Stimulated activated CD8-positive, alpha-beta memory T cell treated with anti-CD3 and anti-CD28 coated beads, Interleukin-4, amount 100 ng/mL, for 1 hour (primary cell): ENCODE measurements at places on chromosomes 12 and 14.

- DNase-seq: no peak
Measured at GRCh38 chr12:89073027-89073398, 279.3 kb downstream of the DUSP6 start.

GRCh38 chr12:110367181-110367864 is 36.2 kb downstream of the ANAPC7 start:
- no peak for DNase-seq

DNA sequence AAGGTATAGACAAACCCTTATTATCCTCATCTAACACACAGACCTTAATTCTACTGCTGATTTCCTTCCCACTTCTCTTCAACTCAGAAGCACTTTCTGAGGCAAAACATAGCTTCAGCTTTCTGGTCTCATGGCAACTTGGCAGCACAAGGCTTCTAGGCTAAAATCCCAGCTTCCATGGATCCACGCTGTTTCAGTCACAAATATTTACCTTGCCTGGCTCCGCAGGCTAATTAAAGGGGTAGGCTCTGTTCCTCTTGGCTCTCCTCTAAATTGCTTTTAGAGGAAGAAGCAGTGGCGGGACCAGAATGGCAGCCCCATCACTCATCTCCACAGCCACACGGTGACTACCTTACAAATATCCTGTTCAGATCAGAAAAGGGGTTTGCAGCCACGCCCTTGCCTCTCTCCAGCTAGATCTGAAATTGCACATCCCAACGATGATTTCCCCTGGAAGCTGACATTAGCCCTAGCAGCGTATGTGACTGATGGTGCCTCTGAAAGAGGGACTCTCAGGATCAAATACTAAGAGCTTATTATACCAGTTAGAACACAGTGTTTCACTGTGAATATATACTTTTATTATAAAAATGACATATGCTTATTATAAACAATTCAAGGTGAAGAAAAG is 221.5 kb upstream of the NUDT4 start:
- no peak for DNase-seq

DNA sequence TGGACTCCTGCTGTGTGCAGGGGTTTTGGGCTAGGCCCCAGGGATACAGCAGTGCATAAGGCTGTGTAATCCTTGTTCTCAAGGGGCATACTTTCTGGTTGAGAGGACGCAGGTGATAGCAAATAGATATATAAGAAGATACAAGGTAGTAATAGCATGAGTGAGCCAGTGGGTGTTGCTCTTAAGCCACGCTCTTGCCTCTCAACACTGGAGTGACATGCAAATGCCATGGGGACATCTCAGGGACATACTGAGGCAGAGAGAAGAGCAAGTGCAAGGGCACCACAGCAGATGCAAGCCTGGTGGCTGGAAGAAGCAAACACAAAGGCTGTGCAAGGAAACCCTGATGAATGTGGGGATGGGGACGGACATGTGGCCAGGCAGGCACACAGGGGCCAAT is 223.3 kb downstream of the CHST11 start:
- no peak for DNase-seq

GRCh38 chr12:123253641-123254459 is 17.8 kb downstream of the CDK2AP1 start:
- DNase-seq: no peak

DNA sequence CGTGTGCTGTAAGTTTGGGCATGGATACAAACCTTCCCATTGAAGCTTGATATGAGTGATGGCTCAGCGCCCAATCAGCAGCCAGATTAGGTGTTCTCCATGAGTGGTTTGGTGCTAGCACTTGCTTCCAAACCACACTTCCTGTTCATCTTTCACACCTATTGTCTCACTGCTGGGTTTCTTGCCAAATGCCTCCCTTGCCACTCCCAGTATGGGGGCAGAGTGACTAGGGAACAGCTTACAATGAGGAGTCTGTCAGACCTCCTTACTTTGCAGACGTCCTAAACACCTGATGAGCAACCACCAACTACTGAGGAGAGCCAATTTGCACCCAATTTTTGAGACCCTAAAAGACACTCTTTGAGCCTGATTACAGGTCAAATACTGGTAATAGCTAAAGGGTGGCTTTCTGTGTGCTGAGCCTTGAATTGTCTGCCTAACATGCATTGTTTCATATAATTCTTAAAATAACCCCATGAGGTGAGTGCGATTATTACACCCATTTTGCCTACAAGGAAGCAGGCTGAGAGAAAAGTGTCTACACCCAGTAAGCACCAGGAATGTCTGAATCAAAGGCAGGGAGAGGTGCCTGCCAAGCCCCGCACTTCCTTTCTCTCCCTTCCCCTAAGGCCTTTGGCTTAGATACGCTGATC is 48.4 kb upstream of the FOS start:
- DNase-seq: peak; percentile 29

- no peak for DNase-seq
Measured at GRCh38 chr12:29921307-29921706, 137.6 kb upstream of the TMTC1 start.

DNA sequence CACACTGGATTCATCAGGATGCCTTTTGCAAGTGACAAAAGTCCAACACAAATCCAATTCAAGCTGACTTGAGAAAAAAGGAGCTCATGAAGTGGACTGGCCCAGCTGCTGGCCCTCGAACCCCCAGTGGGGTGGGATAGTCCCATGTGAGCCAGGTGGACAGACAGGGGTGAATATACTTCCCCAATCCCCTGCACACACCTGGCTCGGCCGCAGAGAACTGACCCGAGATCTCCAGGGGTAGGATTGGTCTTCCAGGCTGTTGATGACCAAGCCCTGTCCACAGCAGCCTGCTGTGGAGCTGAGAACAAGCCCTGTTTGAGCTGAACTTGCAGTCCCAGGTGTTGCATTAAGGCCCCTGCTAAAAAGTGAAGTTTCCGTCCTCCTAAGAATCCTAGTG is 56.2 kb downstream of the TPCN1 start:
- DNase-seq: no peak

DNA sequence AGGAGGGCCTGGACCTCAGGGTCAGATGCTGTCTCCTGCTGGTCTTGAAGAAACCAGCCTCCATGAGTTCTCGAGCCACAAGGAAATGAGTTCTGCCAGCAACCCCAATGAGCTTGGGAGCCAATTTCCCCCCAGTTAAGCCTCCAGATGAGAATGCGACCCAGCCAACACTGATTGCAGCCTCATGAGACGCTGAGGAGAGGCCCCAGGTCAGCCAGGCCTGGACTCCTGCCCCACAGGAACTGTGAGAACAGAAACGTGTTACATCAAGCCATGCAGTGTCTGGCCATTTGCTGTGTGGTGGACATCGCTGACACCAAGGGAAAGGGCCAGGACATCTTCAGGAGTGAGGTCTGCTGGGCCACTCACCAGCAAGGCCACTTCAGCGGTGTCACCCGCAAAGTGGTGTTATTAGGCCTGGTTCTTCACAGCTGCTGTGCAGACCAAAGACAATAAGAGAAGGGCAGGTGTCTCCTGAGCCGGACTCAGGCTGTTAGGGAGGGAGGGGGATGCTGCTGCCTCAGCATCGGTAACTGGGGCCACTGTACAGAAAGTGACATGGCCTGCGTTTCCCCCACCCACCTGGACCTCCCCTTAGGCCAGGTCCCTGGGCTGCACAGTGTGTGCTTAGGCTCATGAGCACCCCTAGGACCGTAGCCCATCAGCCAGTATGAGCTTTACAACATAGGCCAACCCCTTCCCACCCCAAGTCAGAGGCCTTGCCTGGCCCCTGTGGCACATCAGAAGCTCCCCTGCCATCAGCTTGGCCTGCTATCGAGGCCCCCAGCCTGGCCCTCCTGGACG is 272.4 kb upstream of the RTL1 start:
- DNase-seq: no peak

GRCh38 chr12:100964028-100964427 is 169.5 kb downstream of the ANO4 start:
- no peak for DNase-seq

- DNase-seq: no peak
Measured at GRCh38 chr12:92068459-92068858, 77.2 kb downstream of the BTG1 start.

- no peak for DNase-seq
Measured at GRCh38 chr14:97638864-97639263, 841.7 kb downstream of the VRK1 start.

DNA sequence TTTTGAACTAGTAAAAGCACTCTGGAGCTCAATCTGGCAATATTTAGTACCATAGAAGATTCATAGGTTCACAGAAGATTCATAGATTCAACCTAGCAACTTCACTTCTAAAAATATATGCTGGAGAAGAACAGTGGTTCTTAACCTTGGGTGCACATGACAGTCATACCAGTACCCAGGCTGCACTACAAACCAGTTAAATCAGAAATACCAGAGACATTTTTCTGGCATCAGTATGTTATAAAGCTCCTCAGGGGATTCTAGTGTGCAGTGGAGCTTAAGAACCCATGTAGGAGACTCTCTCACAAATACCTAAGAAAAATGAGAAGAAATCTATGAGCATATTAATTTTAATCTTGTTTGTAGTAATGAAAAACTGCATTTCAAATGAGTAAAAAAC is 46.6 kb downstream of the CNTN1 start:
- no peak for DNase-seq

DNA sequence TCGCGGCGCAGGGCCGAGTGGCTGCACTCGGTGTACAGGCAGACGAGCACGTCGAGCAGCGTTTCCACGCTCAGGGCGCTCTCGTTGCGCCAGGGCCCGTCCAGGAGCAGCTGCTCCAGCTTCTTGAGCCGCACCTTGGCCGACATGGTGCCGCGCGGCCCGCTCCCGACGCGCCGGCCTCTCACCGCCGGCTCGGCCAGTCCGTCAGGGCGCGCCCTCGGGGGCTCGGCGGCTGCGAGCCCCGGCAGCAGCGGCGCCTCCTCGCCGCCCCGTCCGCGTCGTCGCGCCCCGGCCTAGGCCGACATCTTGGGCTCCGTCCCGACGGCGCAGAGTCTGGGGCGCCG is 349 bp downstream of the CDC42BPB start:
- DNase-seq: no peak

- no peak for DNase-seq
Measured at GRCh38 chr14:90381999-90382451, 14.8 kb upstream of the CALM1 start.

DNA sequence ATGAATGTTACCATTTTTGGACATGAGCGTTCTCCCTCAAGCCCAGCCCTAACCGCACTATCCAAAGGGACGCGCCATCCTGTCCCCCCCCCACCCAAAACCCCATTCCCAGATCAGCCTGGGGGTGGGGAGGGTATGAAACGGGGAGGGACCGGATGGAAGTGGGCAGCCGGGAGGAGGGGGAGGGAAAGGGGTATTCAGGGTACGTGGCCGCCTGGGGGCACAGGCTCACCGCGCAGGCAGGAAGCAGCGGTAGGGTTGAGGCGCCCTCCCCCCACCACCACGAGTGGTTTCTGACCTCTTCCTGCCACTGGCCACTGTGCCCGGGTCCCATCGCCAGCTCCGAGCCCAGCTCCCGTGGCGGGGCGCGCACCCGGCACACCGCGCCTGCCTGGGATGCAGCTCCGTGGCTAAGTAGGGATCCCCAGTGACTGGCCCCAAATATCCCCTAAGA is 1.4 kb downstream of the ACTN1 start:
- no peak for DNase-seq

GRCh38 chr12:96258104-96258961 is 64.2 kb downstream of the ELK3 start:
- DNase-seq: no peak

DNA sequence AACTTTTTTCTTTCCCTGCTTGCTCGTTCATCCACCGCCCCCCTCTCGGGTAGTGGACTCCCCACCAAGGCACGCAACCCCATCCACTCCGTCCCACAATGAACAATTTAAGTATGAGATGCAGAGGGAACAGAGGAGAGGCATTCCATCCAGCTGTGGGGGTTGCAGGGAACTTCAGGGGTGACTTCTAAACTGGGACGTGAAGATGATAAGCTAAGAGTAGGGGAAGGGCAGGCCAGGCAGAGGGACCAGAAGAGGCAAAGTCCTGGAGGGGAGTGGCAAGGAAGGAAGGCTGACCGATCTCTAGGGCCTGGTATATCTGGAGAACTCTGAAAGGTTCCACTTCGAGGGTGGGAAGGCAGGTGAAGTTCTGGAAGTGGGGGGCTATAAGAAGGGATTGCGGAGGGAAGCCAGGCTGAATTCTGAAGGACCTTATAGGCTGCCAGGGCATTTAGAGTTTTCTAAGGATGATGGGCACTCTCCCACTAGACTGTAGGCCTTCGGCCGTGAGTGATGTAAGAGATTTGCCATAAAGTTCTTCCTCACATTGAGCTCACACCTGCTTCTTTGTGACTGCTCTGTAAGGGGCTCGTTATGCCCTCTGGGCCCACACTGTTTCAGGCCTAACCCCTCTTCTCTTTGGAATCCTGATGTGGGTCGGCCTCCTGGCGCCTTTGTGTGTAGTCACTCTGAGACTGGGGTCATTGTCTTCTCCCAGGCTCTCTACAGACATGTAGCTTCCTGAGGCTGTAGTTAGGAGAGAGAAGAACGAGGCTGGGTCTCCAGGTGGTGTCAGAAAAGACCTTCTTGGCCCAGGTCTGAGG is 12.1 kb downstream of the NFATC4 start:
- no peak for DNase-seq

DNA sequence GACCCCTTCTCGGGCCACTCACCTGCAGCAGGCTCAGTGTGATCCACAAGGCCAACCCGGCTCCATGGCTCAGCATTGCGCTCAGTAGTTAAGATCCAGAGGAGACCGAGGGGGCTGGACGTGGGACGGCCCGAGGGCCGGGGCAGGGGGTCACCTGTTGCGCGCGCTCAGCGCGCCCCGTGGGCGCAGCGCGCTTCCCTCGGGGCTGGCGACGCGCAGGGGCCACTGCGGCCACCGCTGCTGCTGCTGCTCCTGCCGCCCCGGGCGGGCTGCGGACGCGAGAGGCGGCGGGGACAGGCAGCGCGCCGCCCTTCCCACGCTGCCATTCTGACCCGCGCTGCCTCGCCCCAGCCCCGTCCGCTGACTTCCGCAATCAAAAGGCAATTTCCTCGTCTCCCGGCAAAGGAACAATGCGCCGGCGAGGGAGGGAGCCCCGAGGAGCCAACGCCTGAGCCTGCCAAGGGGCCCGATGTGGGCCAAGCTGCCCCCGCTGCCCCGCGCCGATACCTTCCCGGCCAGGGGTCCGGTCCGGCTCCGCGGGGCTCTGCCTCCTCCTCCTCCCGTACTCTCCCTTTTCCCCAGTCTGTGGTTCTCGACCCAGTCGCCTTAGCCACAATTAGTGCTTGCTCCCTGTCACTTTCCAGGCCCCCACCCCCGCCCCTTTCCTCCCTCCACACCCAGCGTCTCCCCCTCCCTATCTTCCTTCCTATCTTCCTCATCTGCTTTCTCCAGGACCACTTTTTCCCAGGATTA is 27.3 kb downstream of the PTPRB start:
- no peak for DNase-seq

GRCh38 chr12:7091171-7091570 is 1.1 kb downstream of the C1R start:
- DNase-seq: no peak

DNA sequence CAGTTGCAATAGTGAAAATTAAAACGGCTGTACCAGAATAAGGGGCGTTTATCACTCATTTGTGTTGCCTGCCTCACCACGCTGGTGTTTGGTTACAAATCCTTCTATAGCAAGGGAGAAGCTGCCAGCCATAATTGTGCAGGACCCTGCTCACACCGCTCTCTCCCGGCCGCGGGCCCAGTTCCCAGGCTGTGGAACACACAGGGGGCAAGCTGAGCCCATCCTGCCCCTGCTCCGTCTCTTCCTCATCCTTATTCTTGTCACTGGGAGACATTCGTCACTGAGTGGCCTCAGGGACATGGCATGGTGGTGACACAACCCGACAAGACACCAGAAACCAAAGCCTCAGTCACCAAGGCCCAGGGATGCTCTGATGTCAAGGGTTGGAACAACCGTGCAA is 116.3 kb upstream of the FKBP4 start:
- DNase-seq: no peak
